Suppressor macrophage treated with lipopolysaccharide for 4 hours (primary cell): ENCODE measurements at places on chromosomes 2 and 18.

- peak; percentile 77 for DNase-seq
Observed at GRCh38 chr2:26346454-26347053, at the start of gene ADGRF3. Gene ADGRF3, minus strand, starts transcription at chr2:26346789. Its CDS starts 555 bp downstream, at chr2:26346234.

DNA sequence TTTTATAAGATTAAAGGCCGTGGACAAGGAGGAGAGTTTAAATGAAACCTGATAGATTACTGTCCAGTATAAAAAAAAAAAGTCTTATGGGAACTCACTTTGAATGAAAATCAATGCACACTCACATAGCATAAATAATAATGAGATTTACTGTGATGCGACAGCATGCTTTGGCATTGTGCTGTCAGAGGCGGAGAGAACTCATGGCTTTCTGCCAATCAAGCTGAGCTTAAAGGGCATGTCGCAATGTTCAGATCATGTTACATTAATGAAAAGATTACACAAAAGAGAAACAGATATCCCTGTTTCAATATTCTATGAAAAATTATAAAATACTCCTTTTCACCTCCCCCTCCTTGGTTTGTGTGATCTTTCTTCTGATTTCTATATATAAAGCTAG is 310.8 kb downstream of the ERBB4 start:
- DNase-seq: no peak

DNA sequence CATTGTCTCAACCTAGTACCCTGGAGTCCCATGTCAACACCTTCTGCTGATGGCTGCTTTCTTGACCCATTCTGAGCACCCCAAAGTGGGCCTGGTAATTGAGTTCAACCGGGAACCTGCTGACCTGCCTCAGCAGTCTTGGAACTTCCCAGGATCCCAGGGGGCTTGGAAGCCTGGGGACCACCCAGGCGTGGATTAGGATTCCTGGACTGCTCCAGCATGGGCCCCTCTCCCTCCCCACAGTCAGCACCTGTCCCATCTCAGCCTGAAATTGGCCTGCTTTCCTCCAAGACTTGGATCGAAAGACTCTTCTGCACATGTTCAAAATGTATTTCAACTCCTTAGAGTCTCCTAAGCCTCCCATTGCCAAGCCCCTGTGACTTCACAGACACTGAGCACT is 15.4 kb upstream of the MRPL33 start:
- DNase-seq: no peak

DNA sequence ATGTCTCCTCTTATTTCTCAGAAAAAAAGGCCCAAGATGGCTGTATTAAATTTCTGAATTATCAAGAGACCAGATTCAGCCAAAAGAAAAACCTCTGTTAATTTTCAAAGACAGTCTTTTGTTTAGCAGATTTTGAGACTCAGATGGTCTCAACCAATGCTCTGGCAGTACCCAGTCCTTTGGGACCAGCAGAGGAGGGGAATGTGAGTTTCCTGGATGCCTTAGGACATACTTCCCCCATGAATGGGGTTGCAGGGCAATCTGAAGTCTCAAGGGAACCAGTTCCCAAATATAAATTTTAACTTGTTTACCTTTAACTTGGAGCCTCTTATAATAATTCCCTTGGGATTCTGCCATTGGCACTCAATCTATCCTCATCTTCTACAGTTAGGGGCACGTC is 107.8 kb upstream of the ZNF521 start:
- no peak for DNase-seq

DNA sequence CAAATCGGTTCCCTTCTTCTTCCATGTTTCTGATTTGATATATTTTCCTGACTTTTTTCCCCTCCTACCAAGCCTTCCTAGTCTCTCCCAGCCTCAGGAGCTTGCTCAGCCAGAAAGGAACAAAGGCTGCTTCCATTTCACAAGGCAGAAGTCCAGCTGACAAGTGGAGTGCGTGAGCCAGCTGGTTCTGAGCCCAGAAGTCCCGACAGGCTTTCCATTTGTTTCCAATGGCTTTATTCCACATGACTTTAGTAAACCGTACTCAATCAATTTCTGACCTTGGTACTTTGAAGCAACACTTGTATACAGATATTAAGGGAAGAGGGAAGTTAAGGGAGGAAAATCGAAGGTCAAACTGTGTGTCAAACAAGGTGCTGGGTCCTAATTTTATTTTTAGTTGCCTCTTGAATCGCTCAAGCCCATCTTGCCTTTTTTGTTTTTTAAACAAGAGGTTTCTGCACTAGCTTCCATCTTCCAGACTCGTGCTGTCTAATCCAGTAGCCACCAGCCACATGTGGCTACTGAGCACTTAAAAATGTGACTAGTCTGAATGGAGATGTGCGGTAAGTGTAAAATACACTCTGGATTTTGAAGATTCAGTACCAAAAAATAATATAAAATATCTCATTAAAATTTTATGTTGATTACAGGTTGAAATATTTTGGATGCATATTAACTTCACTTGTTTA is 36.2 kb downstream of the WIPF1 start:
- no peak for DNase-seq
